ENCODE measurements at places on chromosomes 3 and 15.

DNA sequence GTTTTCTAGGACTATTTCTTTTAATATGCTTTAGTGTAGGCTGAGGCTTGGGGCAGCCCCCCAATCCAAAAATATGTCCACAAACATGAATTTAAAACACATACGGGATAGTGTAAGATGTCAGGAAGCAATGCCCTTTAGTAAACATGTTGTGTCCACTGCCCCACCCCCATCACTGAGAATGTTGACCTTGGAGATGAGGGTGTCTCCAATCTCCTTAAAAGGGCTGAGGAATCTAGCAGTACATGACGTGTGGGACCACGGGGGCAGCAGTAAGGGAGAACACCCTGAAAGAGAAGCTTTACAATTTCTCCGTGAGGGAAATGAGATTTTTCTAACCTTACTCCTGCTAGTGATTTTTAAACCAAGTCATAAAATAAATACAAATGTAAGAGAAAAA lies 84.7 kb downstream of the SQOR start:
- no peak for DNase-seq

DNA sequence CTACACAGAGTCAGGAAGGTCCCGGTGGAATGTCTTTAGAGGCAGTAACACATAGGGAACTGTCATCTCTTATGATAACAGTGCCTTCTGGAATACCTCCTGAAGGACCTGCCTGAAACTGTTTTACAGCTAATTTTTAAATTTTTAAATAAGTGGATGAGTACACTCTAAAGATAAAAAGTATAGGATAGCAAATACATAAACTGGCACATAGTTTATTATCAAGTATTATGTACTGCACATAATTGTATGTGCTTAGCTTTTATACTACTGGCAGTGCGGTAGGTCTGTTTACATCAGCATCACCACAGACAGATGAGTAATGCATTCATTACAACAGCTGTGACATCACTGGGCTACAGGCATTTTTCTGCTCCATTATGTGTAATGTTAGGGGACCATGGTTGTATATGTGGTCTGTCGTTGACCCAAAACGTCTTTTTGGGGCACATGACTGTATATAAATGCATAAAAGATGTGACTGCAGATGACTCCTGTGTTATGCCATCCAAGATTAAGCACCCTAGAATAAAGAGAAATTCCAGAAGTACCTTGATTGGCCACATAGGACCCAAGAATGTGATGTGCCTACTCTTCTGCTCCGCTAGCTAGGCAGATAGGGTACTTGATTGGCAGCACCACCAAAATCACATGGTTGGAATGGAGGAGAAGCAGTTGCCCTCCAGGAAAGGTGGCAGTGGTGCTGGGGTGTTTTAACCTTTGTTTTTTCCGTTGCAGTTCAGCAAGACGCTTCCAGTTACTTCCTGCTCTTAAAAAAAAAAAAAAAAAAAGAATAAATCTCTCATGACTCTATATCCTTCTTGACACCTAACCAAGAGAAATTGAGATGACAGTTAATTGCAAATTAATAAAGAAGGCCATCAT lies 3.3 kb downstream of the VPS8 start:
- no peak for DNase-seq

GRCh38 chr3:185680231-185680630 lies 94.1 kb downstream of the SENP2 start:
- DNase-seq, result no peak

DNA sequence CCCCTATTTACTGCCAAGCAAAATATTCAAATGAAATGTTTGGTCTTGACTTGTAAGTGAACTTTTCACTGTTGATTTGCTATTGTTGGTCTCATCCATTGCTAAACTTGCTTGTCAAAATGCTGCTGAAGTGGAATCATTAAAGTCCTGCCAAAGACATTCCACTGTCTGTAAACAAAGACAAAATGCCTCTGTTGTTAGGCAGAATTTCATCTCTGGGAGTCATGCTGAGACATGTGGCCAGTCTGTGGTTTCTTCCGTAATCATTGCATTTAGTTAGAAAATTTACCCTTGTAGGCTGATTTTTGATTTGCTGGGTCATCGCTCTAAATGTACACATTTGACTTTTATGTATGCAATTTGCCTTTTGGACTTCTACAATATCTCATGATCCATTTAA lies 577.7 kb downstream of the MECOM start:
- no peak for DNase-seq

DNA sequence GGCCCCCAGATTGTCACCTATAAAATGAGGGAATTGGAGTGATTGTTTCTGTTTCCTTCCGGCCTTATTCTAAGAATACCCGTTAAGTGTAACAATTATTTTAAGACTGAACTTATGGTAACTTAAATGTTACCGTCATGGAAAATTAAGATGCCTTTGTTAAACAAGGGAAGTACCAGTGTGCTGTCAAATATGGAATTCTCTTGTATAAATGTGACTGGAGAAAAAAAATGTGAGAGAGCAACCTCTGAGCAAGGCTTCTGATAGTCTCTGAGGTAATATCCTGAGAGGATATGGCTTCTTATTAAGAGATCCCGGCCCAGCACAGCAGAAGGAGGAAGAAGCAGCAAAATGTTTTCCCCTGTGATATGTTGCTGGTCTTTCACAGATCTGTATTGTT lies 480.7 kb upstream of the ADAMTS9 start:
- no peak for DNase-seq

GRCh38 chr3:5898106-5898505 lies 710.6 kb downstream of the EDEM1 start:
- no peak for DNase-seq

GRCh38 chr3:37985637-37986320 lies 4.8 kb upstream of the VILL start:
- no peak for DNase-seq

- DNase-seq, result no peak
Observed at GRCh38 chr15:70078578-70079417, 18.9 kb downstream of the TLE3 start.

DNA sequence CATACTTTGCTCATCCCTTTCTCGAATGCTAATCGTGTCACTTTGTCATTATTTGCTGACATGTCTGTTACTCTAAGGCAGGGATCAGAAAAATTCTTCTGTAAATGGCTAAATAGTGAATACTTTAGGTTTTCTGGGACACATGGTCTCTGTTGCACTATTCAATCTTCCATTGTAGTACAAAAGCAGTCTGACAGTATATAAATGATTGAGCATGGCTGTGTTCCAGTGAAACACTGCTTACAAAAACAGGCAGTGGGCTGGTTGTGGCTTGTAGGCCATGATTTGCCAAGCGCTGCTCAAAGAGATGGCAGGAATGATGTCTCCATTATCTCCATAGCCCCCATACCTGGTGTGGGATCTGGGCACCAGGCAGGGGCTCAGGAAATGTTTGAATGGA lies 45.6 kb downstream of the TMEM266 start:
- DNase-seq, result no peak

- no peak for DNase-seq
Observed at GRCh38 chr3:73668391-73668790, 43.6 kb upstream of the PDZRN3 start.

DNA sequence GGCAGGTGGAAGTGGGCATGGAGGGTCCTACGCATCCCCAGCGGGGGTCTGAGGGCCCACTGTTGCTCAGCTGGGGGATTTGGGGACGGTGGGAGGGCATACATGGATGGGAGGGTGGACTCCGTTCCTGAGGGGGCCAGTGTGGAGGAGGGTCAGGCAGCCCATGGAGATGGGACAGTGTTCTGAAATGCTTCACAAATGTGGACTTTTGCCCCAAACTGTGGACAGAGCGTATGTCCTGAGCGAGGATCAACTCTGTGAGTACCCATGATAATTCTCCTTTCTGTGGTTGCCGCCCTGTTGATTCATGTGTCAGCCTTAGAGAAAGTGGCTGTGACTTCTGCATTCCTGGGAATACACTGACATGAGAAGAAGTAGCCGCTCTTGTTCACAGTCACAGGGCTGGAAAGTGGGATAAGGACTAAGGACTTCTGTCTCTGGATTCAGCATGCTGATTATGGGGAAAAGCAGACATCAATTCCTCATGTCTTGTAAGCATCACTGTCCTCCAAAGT lies 33.4 kb downstream of the SMAD3 start:
- DNase-seq, result no peak

- no peak for DNase-seq
Observed at GRCh38 chr3:58874795-58875194, 175.0 kb downstream of the CFAP20DC start.

DNA sequence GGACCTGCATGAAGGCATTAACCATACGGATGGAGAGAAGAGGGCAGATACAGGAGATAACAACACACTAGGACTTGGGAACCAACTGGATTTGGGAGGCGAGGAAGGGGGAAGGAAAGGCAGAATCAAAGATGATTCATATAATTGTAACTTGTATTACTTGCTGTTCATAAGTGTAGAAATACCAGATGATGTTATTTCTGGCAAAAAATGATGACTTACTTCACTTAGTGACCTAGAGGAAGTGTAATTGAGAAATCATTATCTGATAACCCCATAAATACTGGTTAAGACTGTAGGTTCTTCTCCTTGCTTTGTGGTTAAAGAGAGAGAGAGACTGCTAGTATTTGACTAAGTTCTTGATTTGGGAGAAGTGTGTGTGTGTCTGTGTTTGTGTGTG lies 50.5 kb upstream of the GK5 start:
- no peak for DNase-seq

GRCh38 chr15:32974691-32975090 lies 219.8 kb downstream of the FMN1 start:
- no peak for DNase-seq

DNA sequence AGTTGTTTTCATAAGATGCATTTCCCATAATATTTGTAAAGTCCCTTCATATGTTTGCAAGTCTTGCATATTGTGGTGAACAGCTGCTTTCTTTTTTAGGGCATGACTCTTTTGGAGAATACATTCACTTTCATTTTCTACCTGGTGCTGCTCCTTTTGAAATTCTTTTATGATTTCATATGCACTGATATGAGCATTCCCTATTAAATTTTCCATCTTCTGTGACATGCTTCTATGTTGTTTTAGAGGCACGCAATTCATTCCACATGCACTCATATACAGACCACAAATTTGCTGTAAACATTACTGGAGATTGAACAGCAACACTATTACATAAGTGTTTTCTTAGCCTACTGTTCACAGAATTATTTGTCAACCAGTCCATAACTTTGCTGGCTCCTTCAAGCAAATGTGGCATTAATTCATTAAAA lies 92.8 kb upstream of the TNFSF10 start:
- DNase-seq, result no peak

DNA sequence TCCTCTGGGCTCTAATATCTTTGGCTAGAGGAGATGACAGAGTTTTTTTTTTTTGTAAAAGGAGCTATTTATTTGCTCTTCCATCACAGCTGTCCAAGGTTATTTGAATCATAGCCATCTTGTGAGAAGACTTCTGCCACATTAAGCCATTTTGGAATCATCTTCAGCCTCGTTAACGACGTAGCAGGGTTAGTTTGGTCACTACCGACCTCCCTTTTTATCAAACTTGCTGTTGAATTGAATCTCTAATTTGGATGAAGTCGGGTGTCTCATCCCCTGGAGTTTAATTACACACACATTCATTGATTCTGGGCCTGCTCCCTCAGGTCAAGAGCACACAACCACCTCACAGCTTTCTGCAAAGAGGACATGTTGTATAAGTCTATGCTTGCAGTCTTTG lies 238.7 kb downstream of the CPNE4 start:
- no peak for DNase-seq

DNA sequence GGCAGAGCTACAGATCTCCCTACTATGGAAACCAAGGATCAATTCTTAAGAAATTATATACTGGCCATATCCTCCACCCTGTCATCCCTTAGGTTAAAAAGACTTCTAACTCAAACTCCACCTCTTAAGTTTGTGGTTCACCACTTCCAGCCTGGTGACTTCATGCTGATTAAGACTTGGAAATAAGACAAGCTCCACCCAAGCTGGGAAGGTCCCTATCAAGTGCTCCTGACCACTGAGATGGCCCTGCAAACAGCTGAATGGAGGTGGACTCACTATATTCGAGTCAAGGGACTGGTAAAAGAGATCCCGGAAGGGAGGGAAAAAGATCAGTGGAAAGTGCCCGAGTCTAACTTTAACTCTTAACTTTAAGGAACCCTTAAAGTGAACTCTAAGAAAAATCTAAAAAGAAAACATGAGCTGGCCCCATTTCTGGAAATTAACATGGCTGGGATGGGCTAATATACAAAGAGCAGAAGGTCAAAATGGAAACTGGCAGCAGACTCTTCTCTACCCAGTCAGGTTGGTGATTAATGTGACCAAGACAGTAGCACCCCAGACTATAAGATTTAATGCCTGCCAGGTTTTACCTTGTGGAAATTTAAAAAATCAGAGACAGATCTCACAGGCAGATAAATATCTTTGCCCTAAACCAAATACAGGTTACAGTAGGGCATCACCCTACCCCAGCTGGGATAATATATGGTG lies 43.9 kb downstream of the PPCDC start:
- DNase-seq, result peak; percentile 50

DNA sequence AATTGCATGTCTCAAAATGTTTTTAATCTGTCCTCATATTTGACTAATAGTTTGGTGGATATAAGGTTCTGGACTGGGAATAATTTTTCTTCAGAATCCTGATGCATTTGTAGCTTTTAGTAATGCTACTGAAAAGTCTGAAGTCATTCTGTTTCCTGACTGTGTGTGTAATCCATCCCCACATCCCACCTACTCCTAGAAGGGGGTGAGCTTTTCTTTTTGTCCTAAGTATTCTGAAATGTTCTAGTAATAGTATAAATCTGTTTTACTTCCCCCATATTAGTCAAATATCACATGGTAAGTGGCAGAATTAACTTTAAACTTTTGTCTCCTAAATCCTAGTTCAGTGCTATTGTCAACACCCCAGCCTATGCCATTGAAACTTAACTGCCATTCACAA lies 162.8 kb downstream of the GREM1 start:
- DNase-seq, result no peak

DNA sequence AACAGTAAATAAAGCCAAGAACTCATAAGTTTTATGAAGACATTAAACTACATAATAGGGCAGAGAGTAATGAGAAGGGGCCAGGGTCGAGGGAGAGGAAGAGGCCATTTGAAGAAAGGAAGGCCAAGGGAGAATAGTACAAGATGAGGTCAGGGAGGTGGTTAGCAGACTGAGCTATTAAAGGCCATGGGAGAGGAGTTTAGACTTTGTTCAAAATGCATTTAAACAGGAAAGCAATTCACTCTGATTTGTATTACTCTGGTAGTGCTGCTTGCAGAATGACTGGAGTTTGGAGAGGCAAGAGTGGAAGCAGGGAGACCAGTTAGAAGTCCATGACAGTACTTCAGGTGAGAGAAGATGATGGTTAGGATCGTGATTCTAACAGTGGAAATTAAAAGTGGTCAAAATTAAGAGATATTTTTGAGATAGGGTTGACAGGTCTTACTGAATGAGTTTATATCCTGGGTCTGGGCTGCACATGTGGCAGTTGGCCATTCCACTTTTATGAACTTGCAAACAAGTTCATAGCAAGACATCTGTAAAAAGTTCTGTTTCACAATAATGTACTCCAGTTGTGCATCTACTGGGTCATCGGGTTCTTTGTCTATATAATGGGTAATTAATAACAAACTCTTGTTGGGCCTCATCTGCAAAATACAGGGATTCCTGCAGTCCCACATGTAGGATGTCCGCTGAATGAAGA lies 16.3 kb downstream of the PPP2R3A start:
- no peak for DNase-seq

GRCh38 chr3:151256749-151257148 lies 21.6 kb downstream of the P2RY14 start:
- no peak for DNase-seq
